ENCODE measurements at places on chromosomes 7 and 10.

- DNase-seq: no peak
Measured at GRCh38 chr10:663466-663751, 26.1 kb downstream of the DIP2C start.

DNA sequence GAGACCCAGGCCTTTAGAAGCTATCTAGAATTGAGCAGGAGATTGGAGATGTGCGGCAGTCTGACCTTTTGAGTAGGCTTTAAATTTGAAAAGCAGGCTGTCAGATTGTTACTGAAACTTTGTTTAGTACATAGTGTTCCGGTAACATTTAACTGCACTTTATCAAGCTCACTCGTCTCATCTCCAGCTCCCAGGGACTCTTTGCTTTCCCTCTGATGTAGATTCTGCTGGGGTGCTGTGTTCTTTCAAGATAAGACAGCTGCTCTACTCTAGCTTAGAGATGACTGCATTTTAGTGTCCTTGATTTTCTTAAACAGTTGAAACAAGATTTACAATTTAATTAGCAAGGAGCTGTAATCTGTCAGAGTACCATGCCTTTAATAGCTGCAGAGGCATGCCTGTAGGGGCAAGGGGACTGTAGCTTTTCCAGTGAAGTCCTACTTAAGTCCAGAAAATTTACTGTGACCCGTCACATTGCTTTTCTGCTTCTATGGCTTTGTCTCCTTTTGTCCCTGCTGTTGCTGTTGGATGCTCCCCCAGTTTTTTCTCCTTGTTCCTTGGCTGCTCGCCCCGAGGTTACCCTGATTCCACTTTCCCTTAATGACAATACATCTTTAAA lies 56.4 kb upstream of the MTPN start:
- no peak for DNase-seq

GRCh38 chr10:132774181-132774901 lies 11.6 kb downstream of the NKX6-2 start:
- DNase-seq: peak; percentile 28

- DNase-seq: no peak
Measured at GRCh38 chr7:18655506-18655905, 160.0 kb downstream of the HDAC9 start.

- no peak for DNase-seq
Measured at GRCh38 chr10:100307684-100308083, 21.2 kb upstream of the BLOC1S2 start.

DNA sequence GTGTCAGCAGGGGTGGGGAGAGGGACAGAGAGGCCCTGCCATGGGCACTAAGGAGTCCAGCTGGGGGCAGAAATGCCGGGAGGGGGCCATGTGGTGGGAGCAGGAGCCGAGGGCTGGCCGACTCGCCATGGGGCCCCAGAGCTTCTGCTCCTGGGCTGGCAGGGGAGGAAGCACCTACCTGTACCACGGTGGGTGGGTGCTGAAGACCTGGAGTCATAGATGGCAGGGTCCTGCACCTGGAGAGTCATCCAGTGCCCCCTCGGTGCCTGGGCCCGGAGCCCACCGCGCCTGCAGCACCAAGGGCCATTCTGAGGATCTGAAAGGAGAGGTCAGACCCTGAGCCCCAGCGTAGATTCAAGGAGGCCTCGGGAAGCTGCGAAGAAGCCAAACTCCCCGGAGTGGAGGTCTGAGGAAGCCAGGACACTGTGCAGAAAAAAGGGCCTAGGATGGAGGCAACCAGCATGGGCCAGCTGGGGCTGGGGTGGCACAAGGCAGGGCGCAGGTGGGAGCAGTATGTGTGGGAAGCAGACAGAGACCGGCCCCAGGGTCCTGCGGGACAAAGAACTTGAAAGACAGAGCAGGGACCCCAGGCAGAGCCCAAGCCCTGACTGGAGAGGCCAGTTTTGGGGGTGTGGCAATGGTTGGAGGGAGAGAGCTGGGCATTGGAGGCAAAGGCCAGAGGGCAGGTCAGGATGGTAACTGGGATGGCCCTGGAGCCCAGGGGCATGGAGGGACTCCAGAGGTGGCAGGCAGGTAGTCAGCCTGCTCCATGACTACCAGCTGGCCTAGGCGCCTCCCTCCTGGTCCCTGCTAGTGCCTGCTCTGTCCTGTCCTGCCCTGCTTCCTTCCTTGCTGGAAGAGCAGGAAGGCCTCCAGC lies 26.7 kb upstream of the SMARCD3 start:
- no peak for DNase-seq

- DNase-seq: no peak
Measured at GRCh38 chr7:2631946-2632732, at the start of gene TTYH3. TTYH3 (plus strand) TSS chr7:2631986; CDS start chr7:2632156, 170 bp downstream.
